ENCODE measurements at places on chromosomes 4 and X.

- no peak for DNase-seq
These were observed 815.1 kb upstream of the POU3F4 start for GRCh38 chrX:82692991-82693390.

DNA sequence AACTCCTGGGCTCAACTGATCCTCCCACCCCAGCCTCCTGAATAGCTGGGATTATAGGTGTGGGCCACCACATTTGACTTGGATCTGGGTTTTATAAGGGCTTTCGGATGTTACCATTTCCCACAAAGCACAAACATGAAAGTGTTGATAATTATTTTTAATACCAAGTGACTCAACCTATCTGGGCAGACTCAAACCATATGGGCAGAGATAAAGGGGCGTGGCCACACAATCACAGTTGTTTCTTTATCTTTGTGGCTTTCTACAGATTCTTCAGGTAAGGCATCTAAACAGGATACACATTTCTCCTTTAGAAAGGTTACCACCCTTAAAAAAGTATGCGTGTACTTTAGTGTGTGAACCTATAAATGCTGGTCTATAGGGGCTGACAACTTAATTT lies 122.5 kb downstream of the ZNF827 start:
- DNase-seq, result no peak

- no peak for DNase-seq
These were observed 40.2 kb upstream of the SULT1B1 start for GRCh38 chr4:69800599-69800998.

GRCh38 chr4:82721819-82722423 lies 76.7 kb downstream of the SCD5 start:
- peak; percentile 70 for DNase-seq

DNA sequence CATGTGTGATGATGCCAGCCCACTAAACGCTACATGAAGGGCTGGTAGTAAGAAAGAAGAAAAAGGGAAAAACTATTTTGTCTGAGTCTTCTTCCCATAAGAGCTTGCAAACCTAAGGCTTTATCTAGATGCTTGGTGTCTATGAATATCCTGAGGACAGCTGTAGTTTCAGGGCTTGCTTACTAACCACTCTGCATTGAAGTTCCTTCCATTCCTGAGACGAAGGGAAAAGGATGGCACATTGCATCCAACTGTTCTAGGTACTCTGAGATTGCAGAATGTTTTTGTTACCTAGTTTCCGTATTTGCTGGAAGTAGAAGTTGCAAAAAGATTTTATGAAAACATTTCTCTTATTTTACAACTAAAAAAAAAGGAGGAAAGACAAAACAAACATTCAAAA lies 544.6 kb downstream of the IL15 start:
- no peak for DNase-seq

DNA sequence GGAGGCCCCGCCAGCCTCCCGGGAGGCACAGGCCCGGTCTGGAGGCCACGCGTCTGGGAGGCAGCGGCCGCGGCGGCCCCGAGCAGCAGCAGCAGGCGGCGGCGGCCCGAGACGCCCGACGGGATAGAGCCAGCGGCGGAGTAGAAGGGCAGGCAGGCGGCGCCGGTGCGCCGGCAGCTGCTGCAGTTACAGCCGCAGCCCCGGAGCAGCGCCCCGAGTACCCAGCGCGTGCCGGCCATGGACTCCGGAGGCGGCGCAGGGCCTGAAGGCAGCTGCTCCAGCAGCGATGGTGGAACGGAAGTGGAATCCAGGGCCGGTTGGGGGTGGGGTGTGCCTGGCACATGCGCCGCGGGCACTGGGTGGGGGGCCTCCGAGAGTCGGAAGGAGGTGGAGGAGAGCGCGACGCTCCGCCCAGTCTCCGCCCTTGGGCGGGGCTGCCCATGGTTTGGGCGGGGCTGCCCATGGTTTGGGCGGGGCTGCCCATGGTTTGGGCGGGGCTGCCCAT lies at the start of gene GRSF1:
GRSF1 (minus strand) TSS at position 302 of the 505 bp plus-strand sequence; CDS start at position 239, 63 bp downstream.
- DNase-seq, result peak; percentile 93

DNA sequence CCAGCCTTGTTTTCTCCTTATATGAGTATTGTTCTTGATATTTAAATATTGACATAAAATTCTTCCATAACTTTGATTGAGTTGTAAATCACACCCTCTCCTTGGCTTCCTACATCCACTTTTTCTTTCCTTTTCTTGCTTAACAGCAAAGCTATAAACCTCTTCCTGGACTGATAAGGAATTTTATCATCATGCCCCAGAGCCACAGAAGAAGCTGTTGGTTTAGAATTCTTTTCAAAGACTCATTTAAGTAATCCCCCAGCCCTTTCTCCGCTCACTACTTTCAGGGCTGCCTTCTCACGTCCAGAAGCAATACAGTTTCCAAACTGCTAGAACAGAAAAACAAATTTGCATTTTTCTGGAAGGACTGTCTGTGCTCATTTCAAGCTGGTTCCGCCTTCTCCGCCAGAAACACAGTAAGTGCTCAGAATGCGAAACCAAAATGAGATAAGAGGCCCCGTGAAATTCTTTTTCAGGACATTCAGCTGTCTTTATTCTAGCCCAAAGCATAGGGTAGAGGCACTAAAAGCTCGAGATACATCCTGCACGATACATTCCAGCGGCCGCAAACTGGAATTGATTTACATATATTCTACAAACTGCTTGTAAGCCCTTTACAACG lies 849 bp downstream of the MID1 start:
- DNase-seq, result no peak

DNA sequence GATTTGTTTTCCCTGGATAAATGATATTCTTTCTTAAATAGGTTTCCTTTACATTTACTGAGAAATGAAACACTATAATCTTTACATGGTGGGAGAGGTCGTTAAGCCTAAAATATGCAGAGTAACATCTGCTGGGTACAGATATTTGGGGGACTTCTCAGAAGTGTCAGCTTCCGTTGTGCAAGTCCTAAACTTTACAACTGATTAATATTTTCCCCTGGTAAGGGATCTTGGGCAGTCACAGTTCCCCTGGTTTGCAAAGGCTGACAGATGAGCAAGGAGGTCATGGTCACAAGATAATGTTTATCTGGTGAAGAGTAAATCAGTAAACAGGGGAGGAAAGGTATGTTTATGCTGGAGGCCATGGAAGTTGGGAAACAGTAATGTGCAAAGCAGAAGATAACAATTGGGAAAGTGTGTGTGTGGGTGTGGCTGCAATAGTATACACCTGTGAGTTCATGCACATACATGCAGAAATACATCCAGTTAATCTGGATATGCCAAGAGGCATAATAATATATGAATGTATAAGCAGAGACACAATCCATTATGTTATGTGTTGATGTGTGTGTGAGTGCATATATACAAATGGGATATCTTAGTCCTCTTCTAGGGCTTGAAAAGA lies 508.2 kb upstream of the FAM241A start:
- DNase-seq, result no peak

GRCh38 chrX:8946563-8946962 lies 87.4 kb downstream of the FAM9B start:
- no peak for DNase-seq

DNA sequence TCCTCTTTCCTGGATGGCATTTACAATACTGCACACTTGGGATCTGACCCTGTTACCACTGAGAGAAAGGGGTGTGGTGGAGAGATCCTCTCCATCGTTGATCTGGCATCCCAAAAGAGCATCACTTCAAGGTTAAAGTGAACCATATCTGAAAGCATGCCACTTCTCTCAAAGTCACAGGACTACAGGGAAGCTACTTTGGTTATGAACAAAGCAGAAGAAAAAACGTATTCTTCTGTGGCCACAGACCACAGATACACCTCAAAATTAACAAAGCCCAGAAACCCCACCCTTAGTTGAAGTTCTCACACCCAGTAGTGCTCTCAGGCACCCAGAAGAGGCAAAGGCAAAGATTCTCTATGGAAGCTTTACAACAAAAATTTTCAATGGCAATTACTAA lies 108.3 kb downstream of the JADE1 start:
- DNase-seq, result no peak

GRCh38 chr4:26542991-26543390 lies 40.9 kb upstream of the TBC1D19 start:
- no peak for DNase-seq

DNA sequence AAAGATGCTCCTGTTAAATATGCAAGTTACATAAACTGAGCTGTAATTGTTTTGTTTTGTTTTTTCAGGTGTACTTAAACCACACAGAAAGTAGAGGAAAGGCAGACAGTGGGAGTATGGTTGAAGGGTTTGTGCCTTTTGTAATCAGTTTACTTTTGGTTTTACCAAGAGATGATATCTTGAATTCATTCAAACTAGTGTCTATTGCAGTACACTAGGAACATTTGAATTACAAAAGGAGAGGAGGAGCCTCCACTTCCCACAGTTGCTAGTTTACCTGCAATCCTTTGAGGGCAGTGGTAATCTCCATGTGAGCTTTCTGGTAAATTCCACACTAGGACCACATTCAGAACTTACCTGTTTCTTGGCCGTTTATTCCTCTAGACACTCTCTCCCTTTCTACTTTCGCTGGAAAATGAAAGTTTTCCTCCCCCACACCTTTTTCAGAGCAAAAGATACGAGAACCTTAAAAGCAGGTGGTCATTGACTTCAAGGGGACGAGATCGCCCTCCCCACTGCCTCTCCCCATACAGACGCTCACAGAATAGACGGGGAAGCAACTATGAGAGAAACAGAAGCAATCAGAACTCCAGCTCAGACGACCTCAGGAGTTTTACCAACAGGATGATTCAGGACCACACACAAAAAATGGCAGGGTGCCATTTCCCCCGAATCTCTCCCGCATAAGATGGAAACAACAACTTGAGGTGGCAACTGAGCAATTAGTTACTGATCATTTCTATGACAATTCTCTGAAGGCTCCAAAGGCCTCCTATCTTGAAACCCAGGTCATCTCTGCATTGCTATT lies 3.3 kb downstream of the RBM47 start:
- no peak for DNase-seq

DNA sequence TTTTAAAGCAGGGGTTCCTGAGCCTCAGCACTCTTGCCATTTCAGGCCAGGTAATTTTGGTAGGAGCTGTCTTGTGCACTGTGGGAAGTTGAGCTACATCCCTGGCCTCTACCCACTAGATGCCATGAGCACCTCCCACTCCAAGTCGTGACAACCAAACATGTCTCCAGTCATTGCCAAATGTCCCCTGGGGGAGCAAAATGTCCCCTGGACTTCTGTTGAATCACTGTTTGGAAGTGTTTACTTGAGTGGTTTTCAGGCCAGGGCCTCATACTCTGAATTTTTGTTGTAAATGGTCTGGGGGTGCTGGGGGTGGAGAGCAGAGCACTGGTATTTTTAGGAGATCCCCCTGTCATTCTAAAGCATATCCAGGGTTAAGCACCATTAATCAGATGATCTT lies 3.2 kb downstream of the PDK3 start:
- DNase-seq, result no peak

DNA sequence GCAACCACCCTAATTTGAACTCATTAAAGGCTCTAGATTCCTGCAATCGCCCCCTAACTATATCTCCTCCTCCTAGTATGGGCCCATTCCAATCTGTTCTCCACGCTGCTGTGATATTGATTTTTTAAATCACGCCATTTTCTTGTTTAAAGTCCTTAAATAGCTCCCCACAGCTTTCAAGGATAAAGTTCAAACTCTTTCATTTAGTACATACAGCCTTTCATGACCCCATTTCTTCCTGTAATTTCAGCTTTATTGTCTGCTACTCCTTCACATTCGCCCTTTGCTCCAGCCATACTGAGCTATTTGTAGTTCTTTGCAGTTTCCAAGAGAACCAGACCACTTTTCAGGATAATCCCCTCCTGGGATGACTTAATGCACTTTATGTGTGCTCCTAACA lies 118.5 kb downstream of the GC start:
- DNase-seq, result no peak

DNA sequence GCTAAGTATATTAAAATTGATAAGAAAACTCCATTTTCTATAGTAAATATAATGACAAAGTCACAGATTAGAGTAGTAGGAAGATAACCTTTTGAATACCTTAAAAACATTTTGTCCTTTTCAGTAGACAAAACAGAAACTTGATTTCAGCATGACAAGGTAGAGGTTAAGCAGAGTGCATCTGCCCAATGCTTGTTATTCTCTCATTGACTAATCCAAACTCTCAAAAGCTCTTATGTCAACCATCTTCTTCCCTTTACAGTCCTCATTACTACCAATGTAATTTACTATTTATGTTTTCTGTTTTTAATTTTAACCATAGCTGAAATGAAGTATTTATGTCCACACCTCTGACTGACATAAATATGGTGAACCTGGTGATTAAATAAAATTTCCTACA lies 11.1 kb downstream of the NIPAL1 start:
- DNase-seq, result no peak

- no peak for DNase-seq
These were observed 14.0 kb upstream of the GABRA3 start for GRCh38 chrX:152465132-152465531.

GRCh38 chrX:138877746-138878145 lies 166.2 kb upstream of the FGF13 start:
- no peak for DNase-seq

- no peak for DNase-seq
These were observed 2.1 kb upstream of the SH2D1A start for GRCh38 chrX:124344246-124344645.

GRCh38 chr4:183905081-183905592 lies at the start of gene STOX2:
STOX2 (plus strand) TSS chr4:183905307; CDS start chr4:183906791, 1,484 bp downstream.
- DNase-seq, result peak; percentile 66

DNA sequence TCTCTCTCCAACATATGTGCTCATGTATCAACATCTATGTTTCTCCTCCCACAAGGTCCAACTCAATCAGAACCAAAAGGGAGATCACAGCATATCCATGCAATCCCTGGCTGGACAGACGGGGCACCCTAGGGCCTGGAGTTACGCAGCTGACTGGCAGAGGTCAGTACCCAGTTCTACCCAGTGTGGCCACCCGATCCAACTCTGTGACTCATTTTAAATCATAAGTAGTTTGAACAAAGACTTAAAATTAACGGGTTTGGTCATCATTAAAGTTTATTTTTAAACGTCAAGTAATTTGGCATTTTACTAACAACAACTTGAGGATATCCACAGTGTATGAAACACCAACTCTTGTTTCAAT lies 59.5 kb downstream of the APBB2 start:
- DNase-seq, result no peak

DNA sequence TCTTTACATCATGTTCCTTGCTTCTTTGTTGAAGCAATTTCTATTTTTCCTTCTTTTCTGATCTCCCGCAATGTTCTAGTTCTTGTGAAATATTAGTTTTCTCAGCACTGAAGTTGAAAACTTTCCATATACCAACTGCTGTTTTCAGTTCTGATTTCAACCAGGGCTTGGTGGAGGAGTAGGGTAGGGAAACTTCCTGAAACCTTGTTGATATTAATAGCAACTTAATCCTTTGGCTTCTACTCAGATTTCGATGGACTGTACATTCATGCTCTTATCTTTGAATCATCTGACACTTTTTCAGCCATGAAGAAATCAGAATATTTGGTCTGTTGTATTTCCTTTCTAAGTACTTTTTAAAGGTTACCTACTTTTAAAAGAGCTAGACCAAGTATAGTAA lies 315.8 kb downstream of the RPA4 start:
- no peak for DNase-seq

GRCh38 chrX:44974451-44974850 lies 101.5 kb downstream of the KDM6A start:
- no peak for DNase-seq

DNA sequence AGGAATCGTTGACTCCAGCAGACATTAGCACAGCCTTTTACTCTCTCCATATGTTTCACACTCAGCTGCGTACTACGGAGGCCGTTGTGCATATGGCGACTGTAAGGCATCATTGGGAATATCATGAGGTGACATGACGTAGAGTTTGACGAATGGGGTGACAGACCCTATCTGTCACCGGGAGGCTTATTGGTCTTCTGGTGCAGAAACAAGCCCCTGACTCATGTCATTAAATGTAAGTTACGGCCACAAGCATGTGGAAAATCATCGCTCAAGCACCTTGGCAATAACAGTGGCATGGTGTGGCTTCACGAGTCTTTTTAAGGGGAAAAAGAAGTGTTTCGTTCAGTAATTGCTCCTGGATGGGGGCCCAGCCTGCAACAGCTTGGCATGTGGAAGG lies 115.2 kb upstream of the LRPAP1 start:
- DNase-seq, result no peak
